Naive thymus-derived CD4-positive, alpha-beta T cell (primary cell): ENCODE measurements at places on chromosomes 2 and 18.

DNA sequence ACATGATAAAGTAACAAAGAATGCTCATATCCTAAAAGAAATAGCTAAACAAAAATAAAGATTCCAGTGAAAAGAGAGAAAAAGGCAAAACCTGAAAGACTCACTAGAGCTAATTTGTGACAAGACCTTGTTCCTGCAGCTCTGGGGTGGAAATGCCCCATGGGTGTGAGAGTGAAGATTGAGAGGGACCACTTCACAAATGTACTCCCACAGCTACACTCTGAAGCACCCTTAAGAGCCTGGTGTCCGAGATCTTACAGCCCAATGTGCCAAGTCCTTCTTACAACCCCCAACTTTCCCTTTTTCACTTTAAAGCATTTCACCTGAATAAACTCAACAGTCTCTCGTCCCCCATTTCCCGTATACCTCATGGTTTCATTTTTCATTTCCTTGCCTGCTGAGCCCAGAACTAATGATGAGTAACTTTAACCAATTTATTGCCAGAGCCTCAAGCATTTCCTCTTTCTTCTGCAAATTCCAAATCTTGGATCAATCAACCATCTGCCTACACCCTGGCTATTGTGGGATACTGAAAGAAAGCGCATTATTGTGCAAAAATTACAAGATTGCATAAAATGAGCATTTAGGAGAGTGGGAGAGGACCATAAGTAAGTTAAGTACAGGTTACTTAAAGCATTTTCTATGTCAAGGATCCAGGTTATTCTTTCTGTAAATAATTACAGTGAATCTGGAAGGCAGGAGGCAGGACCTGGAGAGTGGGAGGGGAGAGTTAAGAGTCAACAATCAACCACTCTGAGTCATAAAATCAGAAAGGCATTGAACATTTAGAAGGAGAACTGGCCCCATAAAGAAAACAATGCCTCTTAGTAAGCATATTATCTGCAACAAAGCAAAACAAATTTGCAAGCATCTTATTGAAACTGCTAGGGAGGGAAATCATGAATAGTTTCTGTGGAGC lies 804.4 kb upstream of the CELF4 start:
- H3K27me3 ChIP-seq = no peaks in the 10 kb centered on the region
- H3K36me3 ChIP-seq = no peaks in the 10 kb centered on the region
- H3K27ac ChIP-seq = no peak overlapping the region

DNA sequence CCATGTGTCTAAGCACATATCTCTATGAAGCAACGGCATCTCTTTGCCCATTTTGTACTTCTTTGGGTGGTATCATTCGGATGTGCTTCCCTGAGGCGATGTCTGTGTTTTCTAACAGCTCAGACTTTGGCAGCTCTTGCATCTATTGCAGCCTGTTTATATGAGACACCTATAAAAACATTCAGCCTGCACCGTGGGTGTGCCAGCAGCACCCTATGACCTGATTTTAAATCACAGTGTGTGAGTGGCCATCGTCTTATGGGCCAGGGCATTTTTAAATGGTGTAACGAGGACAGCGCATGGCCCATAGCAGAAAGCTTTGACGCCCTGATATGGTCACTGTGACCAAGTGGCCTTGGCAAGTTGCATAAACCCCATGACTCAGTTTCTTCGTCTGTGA lies 12.9 kb downstream of the NPAS2 start:
- no peak overlapping the region for H3K27ac ChIP-seq
- no peak for DNase-seq
- no peak overlapping the region for H3K4me3 ChIP-seq

GRCh38 chr2:26477911-26478253 lies at the start of gene OTOF:
OTOF (minus strand) TSS chr2:26478124.
- no peak within 1 kb of the TSS for H3K27ac ChIP-seq
- no peak for DNase-seq
- H3K4me1 ChIP-seq = no peaks in the 10 kb centered on the region
- H3K4me3 ChIP-seq = no peak within 1 kb of the TSS
- H3K36me3 ChIP-seq = no peaks in the 10 kb centered on the region

DNA sequence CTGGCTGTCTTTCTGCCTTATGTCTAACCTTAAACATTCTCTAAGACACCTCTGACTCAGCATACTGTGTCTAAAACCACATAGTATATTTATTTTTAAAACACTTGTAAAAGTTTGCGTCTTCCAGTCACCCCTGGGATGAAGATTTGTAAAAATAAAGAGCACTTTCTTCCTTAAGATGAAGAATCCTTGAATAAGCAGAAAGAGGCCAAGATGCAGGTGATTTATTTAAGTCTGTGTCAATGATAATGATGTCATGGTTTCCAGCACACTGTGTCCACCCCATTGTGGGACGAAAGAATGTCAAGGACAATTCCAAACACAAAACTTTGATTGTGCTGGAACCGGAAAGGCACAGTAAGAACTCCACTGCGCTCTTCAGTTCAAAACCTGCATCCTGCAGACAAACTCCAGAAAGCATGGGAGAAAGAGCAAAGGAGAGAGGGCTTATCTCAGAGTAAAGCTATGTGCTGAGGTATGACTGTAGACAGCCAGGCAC lies 92.9 kb downstream of the ZEB2 start:
- DNase-seq = no peak
- H3K27me3 ChIP-seq = no peaks in the 10 kb centered on the region
- H3K4me1 ChIP-seq = peaks cover 6% of the 10 kb centered on the region
- no peaks in the 10 kb centered on the region for H3K36me3 ChIP-seq
- H3K27ac ChIP-seq = no peak overlapping the region

- DNase-seq = no peak
- H3K4me3 ChIP-seq = no peak overlapping the region
- no peak overlapping the region for H3K27ac ChIP-seq
Observed at GRCh38 chr2:124810132-124810531, 785.0 kb downstream of the CNTNAP5 start.

DNA sequence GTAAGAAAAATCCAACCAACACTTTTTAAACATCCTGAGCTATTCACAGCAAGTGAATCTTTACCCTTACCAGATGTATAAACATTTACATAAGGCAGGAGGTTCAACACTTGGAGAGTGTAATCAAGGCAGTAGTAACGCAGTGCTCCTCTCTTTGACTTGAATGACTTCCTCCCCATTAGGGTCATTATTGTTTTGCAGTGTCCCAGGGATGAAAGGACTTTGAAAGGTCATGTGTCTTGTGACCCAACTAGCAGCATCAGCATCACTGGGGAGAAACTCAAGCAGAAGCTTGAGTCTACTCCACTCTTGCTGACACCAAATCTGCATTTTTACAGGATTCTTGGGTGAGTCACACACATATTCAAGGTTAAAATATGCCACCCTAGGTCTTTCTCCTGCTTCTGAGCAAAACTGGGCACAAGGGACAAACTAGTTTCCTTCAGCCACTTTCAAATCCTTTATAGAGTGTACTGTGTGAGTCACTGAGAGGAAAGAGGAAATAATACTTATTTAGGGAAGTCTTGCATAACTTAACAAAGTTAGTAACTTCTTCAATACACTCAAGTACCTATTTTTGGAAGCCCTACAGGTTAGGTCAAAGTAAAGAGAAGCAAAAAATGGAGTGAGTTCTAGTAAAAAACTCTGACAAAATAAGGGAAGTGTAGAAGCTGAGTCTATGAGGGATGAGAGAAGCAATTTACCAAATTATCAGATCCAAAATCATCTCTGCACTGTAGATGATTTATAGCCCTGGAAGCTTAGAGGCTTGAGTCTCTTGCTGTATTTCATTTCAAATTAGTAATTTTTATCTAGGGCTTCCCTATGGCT lies 51.0 kb upstream of the EML4 start:
- no peaks in the 10 kb centered on the region for H3K36me3 ChIP-seq
- H3K4me3 ChIP-seq = no peak overlapping the region
- no peaks in the 10 kb centered on the region for H3K27me3 ChIP-seq
- H3K4me1 ChIP-seq = peaks cover 26% of the 10 kb centered on the region

- no peaks in the 10 kb centered on the region for H3K27me3 ChIP-seq
- DNase-seq = no peak
Observed at GRCh38 chr2:230485801-230486341, 69.9 kb downstream of the SP100 start.

- DNase-seq = no peak
- H3K36me3 ChIP-seq = no peaks in the 10 kb centered on the region
- H3K27me3 ChIP-seq = no peaks in the 10 kb centered on the region
- H3K4me1 ChIP-seq = peaks cover 5% of the 10 kb centered on the region
Observed at GRCh38 chr2:151664520-151664919, 69.8 kb downstream of the NEB start.

GRCh38 chr2:238095143-238095542 lies 5.0 kb upstream of the ESPNL start:
- H3K27me3 ChIP-seq = no peaks in the 10 kb centered on the region
- no peak overlapping the region for H3K27ac ChIP-seq
- no peak for DNase-seq
- H3K36me3 ChIP-seq = no peaks in the 10 kb centered on the region
- H3K4me1 ChIP-seq = no peaks in the 10 kb centered on the region
- H3K4me3 ChIP-seq = no peak overlapping the region

- no peaks in the 10 kb centered on the region for H3K27me3 ChIP-seq
- no peaks in the 10 kb centered on the region for H3K4me1 ChIP-seq
- no peaks in the 10 kb centered on the region for H3K36me3 ChIP-seq
- no peak overlapping the region for H3K27ac ChIP-seq
Observed at GRCh38 chr2:115678129-115678528, 1235.7 kb downstream of the DPP10 start.

DNA sequence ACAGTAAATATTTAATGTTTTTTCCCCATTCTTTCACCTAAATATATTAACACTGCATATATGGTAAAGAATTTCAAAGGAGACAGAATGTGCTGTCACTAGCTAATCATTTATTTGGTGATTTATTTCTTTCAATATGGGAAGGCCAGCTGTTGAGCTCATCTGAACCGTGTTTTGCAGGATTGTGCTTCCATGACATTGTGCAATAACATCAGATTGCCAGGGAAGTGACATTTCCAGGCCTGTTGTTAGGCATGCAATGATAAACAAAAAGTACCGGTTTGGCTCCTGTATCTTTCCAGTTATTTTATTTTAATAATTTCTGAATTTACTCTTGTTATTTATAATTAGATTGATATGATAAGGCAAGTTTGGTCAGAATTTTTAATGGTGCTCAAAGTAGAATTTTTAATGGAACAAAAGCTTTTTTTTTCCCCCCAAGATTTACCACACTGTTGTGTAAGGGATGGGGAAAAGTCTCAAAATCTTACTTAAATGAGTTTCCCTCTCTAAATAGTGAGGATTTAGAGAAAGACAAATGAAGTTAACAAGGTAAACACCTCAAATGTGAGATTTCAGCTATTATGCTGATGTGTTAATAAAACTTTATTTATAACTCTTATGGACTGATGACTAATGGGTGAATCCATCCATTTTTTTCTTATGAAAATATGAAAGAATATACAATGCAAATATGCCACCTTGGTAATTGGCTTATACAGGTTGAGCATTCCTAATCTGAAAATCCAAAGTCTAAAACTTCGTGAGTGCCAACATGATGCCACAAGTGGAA lies 52.7 kb downstream of the MALT1 start:
- no peak overlapping the region for H3K27ac ChIP-seq
- no peaks in the 10 kb centered on the region for H3K4me1 ChIP-seq
- H3K36me3 ChIP-seq = peaks cover 11% of the 10 kb centered on the region

DNA sequence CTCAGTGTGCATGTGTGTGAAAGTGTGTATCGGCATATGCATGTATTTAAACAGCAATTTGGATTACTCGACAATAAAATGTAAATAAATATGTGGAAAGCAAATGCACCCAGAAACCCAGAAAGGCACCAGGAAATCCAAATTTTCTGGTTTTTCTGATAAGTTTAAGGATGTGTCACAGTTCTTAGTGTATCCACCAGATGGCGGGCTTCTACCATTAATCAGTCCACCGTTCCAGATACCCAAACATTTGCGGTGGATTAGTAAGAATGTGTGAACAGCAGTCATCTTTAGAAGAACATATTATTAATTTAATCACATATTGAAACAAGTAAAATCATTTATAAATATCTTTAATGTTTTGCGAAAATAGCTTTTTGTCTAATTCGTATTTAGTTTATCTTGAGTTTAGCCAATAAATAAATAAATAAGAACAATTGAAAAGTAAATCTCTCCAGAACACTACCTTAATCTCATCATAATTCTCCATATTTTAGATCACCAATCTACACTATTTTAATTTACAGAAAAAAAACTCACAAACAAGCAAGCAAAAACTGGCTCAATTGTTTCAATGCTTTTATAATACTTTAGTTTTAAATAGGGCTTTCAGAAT lies 298.9 kb downstream of the DSEL start:
- DNase-seq = peak; percentile 13
- H3K27ac ChIP-seq = no peak overlapping the region
- no peaks in the 10 kb centered on the region for H3K27me3 ChIP-seq

GRCh38 chr2:56540916-56541315 lies 357.1 kb downstream of the CCDC85A start:
- H3K27ac ChIP-seq = no peak overlapping the region
- H3K36me3 ChIP-seq = no peaks in the 10 kb centered on the region
- no peak overlapping the region for H3K4me3 ChIP-seq

DNA sequence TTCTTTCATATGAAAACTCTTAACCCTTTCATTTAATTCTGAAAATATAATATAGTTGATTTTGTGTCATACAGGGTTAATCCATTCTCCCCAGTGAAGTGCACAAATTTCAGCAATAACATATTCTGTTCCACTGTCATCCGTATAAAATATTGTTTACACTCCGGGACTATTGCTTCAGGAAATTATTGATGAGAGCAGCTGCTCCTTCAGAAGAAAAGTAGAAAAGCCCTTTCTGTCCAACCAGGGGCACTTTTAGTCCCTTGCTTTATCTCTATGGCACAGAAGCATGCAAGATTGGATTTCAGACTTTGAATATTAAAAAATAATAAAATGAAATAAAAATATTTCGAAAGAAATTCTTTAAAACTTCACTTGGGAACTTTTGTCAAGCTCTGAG lies 535.7 kb upstream of the SLC39A10 start:
- no peak overlapping the region for H3K27ac ChIP-seq
- no peak for DNase-seq
- no peaks in the 10 kb centered on the region for H3K36me3 ChIP-seq
- no peaks in the 10 kb centered on the region for H3K4me1 ChIP-seq
- H3K27me3 ChIP-seq = no peaks in the 10 kb centered on the region

GRCh38 chr2:233829193-233830110 lies 24.9 kb downstream of the HJURP start:
- H3K36me3 ChIP-seq = no peaks in the 10 kb centered on the region
- H3K4me1 ChIP-seq = no peaks in the 10 kb centered on the region
- H3K27me3 ChIP-seq = no peaks in the 10 kb centered on the region
- H3K27ac ChIP-seq = no peak overlapping the region
- H3K4me3 ChIP-seq = no peak overlapping the region
- no peak for DNase-seq

DNA sequence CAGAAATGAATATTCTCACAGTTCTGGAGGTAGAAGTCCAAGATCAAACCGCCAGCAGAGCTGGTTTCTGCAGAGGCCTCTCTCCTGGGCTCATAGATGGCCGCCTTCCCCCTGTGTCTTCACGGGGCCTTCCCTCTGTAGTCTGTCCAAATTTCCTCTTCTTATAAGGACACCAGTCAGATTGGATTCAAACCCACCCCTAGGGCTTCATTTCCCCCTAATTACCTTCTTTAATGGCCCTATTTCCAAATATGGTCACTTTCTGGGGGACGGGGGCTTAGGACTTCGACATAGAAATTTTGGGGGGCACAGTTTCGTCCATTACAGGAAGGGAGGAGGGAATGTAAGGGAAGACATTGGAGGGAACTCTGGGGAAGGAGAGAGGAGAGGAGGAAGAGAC lies 132.6 kb downstream of the DDX1 start:
- no peak for DNase-seq
- no peak overlapping the region for H3K27ac ChIP-seq
- H3K4me3 ChIP-seq = no peak overlapping the region
- no peaks in the 10 kb centered on the region for H3K4me1 ChIP-seq
